ENCODE measurements at places on chromosomes 1 and 21.

DNA sequence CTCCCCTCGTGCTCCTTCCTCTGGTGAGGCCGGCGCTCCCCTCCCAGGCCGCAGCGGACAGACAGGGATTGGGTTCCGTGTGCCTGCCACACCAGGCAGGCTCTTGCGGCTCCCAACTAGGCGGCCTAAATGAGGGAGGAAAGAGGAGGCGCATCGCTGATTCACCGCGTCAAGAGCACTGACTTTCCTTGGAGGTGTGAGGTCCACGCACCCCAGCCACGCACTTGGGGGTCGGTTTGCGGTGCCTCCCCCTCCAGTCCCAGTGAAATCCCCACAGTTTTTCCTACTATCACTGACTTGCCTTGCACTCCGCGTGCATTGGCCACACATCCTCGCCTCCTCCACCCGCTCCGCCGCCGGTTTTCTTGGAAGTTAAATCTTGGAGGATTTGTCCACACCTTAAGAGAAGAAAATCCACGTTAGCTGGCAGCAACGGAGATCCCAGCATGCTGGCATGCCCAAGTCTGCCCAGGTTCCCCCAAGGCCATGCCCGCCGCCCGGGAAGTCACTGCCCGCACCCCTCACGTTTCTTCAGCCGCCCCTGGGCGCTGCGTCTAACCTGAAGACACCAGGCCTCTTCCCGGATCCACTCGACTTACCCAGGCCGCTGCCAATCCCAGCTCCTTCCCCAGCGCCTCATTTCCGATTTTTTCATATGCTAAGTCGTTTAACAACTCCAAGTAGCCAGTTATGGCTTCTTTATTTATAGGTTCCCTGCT is 1.1 kb upstream of the FOXD3 start:
- DNase-seq: no peak

- DNase-seq: no peak
Observed at GRCh38 chr1:217524787-217525520, 105.9 kb downstream of the GPATCH2 start.

- no peak for DNase-seq
Observed at GRCh38 chr1:201219481-201220387, 29.1 kb downstream of the IGFN1 start.

DNA sequence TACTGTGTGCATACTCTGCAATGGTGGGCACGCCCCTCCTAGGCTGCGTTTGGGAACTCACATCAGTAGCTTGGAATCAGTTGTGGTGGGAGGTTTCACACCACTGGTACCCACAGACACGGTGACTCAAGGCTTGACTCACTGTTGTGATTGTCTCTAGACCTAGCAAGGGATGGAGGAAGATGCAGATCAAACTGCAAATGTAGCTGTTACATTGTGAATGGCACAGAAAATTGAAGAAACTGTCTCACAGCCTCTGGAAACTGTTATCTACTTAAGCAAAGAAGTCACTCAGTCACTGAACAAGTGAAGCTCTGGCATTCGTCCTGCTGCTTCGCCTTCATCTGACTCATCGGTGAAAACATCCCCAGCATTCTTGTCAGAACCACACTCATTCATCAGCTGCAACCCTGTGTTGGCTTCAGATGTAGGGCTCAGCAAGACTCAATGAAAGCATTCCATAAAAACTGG is 59.5 kb downstream of the POFUT2 start:
- DNase-seq: peak; percentile 46

- no peak for DNase-seq
Observed at GRCh38 chr1:12314333-12314903, 84.6 kb downstream of the VPS13D start.

DNA sequence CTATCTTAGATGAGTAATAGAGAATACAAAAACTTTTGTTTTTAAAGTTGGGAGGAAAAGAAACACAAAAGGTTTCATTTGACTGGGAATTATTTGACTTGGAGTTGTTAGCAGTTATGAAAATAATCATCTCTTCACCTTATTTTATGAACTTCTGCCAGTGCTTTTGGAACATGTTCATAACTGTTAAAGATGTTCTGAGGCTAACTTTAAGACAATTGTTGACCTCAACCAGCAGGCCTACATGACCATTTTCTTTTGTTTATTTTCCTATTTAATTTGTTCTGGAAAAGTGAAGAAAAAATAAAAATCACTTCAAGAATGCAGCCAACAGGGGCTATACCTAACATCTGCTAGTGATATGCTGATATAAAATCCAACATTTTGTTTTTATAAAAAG is 37.4 kb downstream of the JAM2 start:
- DNase-seq: no peak

- no peak for DNase-seq
Observed at GRCh38 chr1:54547601-54548388, at the start of gene ACOT11. ACOT11 (plus strand) TSS chr1:54548228; CDS start chr1:54548310, 82 bp downstream.

DNA sequence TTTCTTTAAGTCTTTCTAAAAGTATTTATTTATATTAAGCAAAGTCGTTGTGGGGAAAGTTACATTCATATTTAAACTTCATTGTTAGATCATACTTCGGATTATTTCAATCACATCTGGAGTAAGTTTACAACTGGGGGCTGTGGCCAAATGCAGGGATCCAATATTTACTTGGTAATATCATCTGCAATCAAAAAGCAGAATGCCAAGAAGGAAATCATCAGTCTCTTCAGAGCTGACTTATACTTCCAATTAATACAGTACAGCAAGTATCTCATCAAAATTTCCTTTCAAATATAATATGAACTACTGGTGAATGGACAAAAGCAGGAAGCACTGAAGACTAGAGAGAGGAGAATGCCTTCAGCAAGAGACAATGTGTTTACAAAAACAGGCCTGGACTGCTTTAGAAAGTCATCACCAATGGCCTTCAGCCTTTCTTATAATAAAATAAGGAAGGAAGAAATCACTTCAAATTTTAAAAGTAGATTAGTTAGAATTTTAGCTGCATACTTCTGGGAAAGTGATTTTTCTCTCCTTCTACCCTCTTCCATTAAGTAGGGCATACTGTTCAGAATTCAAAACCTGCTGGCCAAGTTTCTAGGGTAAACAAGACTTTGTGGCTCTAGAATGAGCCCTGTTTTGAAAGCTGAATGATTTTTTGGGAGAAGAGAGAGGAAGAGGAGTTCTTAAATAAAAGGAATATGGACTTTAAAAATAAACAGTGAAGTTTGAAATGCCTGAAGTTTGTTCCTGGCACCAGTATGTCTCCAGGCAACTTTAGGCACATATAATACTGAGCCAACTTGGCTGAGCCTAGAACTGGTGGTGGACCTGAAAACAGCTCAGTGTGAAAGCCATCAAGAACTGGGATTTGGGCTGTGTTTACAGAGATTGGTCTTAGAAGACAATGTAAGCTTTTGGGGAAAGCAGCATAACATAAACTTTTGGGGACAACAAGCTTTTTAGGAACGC is 22.2 kb upstream of the MYOC start:
- no peak for DNase-seq

GRCh38 chr1:221418346-221418745 is 323.5 kb downstream of the DUSP10 start:
- DNase-seq: no peak

GRCh38 chr1:32925403-32926162 is 24.4 kb upstream of the TMEM54 start:
- DNase-seq: peak; percentile 26

DNA sequence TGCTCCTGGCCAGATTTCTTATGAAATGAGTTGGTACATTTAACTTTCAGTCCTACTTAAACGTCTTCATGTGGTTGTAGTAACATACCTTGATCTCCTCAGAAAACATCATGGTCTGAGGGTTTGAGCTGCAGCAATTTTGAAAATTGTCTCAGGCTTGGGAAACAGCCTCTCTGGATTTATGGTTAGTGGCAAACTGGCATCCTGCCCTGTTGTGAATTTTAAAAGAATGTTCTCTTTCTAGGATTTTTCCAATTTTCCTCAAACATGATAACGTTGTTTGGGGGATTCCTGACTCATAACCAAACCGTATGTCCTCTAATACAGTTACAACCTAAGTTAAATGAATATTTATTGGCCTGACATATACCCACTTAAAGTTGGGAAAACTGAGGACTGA is 624.4 kb downstream of the LMO4 start:
- DNase-seq: no peak

GRCh38 chr1:168509875-168510791 is 33.7 kb downstream of the XCL2 start:
- peak; percentile 24 for DNase-seq

DNA sequence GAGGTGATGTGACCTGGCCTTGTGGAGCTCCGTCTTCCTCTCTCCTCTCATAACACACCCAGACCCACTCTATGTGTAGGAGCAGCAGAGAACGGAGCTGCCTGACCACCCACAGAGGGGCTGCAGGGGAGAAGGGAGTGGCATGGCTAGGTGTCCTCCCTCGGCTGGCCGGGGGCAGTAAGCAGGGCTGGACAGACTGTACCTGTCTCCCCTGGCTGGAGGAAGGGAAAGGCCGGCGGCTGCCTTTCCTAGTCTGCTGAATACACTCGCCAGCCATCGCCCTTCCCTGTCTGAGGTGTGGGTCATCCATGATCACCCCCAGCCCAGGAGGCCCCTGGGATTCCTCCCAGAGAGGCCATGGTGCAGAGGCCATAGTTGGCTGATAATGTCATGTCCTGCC is 187.2 kb upstream of the AJAP1 start:
- no peak for DNase-seq

GRCh38 chr1:8854240-8854639 is 24.2 kb downstream of the ENO1 start:
- no peak for DNase-seq

DNA sequence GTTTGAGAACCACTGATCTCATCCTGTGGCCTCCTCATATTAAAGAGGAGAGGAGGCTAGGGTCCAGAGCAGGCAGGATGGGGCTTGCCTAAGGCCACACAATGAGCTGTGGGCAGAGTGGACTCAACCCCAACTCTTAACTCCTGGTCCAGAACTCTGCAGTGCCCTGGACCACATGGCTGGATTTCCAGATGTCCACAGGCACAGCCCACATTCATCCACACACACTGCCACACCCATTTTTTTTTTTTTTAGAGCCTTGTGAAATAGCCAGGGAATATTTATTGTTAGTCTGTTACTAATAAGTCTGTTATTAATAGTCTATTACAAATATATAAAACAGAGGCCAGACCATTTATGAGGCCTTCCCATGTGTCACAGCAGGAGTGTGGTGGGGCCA is 192.2 kb downstream of the TRABD2B start:
- no peak for DNase-seq

- DNase-seq: no peak
Observed at GRCh38 chr1:76830373-76830772, 36.9 kb upstream of the ST6GALNAC5 start.

GRCh38 chr1:109398343-109399225 is 866 bp upstream of the SORT1 start:
- DNase-seq: no peak

DNA sequence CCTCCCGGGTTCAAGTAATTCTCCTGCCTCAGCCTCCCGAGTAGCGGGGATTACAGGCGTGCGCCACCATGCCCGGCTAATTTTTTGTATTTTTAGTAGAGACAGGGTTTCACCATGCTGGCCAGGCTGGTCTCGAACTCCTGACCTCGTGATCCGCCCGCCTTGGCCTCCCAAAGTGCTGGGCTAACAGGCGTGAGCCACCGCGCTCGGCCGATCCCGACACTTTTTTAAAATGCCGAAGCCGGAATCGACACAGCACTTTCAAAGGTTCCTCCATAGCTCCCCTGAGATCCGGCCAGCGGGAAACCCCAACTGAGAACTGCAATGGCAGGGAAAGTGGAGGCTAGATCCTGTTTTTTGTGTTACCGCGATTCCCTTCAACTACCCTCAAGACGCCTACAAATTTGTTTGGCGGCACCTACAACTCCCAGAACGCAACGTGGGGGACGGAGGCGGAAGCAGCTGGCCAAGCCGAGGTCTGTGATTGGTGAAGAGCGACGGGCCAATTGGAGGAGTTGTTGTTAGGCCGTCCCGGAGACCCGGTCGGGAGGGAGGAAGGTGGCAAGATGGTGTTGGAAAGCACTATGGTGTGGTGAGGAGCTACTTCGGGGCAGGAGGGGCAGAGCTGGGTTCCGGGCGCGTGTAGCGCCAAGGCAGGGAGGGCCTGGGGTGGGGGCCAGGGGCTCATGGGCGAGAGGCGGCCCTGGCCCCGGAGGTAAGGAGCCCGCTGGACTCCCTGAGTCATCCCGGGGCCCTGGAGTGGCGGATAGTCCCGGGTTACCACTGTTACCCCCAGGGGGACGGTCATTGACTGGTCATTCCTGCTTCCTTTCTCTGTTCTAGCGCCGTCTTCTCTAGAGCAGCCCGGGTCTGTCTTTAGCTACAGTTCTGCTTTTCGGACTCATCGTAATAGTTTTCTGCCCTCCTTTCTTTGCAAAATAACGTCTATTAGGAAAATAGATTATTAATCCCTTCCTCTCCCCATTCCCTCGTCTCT is at the start of gene PSMD4:
Gene PSMD4 (plus strand): TSS at position 518 of the 997 bp plus-strand sequence. CDS start 49 bp downstream, at position 567.
- peak; percentile 96 for DNase-seq

GRCh38 chr1:39017266-39017665 is 8.9 kb upstream of the NDUFS5 start:
- no peak for DNase-seq

GRCh38 chr1:17278996-17279830 is 28.8 kb upstream of the PADI4 start:
- no peak for DNase-seq

DNA sequence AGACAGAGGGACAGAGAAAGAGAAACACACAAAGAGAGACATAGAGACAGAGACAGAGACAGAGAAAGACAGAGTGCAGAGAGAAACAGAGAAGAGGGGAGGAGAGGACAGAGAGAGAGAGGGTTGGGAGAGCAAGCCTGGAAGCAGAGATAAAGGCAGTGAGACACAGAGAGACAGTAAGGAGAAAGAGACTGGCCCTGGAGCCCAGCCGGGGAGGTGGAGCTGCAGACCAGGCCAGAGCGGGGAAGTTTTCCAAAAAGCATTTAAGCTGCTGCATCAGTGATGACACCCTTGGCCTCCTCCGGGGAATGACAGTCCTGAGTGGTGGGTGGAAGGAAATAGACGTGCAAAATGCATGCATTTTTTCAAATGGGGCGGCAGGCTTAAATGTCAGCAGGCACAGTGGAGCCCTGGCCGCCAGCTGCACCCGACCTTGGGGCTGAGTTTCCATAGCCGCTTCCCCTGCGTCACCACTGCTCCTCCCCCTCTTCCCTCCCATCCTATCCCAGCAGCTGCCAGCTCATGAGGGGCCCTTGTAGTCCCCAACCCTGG is 95.4 kb upstream of the KLHDC7A start:
- no peak for DNase-seq

DNA sequence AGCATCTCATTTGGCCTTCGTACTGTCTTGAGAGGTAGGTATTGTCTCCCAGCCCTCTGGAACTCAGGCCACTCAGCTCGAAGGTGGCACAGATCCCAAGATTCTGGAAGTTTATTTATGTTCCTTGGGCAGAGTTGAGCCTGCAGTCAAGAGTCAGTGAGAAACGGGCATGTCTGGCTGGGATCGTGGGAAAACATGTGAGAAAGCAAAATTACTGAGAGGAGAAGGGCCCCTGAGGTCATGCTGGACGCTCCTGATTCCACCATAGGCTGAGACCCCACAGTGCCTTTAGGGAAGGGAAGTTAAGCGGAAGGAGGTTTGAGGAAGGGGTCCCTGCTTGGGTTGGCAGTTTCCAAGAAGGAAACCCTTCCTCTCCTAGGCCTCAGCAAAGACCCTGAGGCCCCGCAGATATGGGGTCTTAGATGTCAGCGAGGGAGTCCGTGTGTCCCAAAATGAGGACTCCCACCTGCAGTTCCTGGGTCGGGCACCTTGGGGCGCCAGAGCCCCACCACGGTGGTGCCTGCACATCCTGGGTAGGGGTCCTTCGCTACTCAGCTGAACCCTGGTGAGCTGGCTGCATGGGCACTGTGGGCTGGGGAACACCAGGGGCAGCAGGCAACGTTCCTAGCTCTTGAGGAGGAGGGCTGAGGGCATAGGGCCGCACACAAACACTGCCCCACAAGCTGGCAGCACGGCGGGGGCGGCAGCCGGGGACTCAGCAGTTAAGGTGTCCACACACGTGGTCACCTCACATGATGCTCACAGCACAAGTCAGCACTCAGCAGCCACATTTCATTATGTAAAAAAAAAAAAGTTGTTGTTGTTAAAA is 12.3 kb upstream of the SEMA4A start:
- no peak for DNase-seq
